Activated CD8-positive, alpha-beta T cell treated with anti-CD3 and anti-CD28 coated beads, Interleukin-2, amount 10 ng/mL, durations not matched to agents 7 days and 5 days (primary cell): ENCODE measurements at places on chromosomes 1 and 21. TPM values are rescaled to one million over a fixed set of nuclear protein-coding genes. Genes with fewer than 3 reads are reported as not detected.

DNA sequence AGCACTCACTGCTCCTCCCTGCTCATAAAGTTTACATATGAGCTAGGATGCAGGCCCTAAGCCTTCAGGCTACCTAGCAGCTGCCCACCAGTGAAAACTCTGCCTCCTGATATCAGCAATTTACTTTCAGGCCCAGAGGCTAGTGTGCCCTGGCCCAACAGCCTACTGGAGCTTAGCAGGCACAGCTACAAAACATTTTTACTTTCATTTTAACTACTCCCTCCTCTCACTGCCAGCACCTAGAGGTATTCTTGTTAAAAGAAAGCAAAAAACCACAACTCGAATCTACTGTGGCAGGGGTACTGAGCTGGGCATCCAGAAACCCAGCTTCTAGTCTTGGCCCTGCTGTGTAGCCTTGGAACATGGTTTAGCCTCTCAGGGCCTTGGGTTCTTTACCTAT lies 5.8 kb upstream of the LORICRIN start:
- no peak for DNase-seq

DNA sequence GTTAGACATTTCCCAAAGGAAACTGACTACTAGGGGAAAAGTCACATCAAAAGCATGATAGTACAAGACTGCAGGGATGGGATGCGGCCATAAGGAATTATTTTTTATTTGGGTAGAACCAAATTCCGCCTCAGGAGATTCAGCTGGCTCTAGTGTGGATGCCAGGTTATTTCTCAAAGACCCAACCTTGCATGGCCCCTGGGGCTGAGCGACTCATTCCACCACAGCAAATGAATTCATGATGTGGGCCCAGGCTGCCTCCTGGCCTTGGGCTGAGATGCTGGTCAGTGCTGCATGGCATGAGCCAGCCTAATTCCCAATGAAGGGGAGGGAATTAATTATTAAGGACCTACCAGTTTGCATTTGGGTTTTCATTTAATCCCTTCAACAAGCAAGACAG lies 11.8 kb downstream of the TMEM35B start:
- no peak for DNase-seq

Gene TMCO4
- 13.1 TPM for total RNA-seq

GRCh38 chr1:235974616-235975015 lies 90.3 kb downstream of the NID1 start:
- no peak for DNase-seq

Gene SPATA45
- not detected for total RNA-seq

DNA sequence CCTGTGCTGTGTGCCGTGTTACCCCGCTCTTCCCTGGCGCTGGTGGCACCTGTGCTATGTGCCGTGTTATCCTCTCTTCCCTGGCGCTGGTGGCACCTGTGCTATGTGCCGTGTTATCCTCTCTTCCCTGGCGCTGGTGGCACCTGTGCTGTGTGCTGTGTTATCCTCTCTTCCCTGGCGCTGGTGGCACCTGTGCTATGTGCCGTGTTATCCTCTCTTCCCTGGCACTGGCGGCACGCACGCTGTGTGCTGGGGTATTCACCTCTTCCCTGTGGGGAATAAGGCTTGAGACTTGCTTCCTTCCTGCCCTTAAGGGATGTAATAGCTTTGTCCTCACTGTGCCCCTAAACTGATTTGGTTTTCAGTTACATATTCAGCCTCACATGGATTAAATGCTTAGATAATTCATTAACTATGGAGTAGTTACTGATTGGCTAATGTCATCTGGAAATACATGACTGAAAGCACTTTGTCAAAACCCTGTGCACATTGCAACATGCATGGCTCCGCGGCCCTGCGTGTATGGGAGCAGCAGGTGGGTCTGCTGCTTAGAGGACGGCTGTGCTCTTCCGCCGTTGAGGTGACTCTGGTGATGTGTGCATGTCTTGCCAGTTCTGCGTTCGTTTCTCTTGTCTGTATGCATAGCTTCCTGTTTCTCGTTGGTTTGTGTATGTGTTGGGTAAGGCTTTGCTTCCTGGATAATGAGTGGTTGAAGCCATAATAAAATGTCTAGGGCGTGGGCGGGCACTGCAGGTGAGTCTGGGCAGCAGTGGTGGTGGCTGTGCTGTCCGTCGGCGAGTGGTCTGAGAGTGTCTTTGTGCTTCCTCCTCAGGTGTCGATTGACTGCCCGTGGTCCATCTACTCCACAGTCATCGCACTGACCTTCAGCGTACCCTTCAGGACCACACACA lies 17.9 kb upstream of the PWP2 start:
- DNase-seq = peak; percentile 76

Gene KIRREL1
- not detected for total RNA-seq

Gene CD52
- total RNA-seq = 1,180 TPM

Gene CACNA1S
- not detected for total RNA-seq

Gene S100A2
- total RNA-seq = 0.63 TPM

GRCh38 chr1:76158126-76158525 lies 83.6 kb downstream of the ST6GALNAC3 start:
- no peak for DNase-seq

DNA sequence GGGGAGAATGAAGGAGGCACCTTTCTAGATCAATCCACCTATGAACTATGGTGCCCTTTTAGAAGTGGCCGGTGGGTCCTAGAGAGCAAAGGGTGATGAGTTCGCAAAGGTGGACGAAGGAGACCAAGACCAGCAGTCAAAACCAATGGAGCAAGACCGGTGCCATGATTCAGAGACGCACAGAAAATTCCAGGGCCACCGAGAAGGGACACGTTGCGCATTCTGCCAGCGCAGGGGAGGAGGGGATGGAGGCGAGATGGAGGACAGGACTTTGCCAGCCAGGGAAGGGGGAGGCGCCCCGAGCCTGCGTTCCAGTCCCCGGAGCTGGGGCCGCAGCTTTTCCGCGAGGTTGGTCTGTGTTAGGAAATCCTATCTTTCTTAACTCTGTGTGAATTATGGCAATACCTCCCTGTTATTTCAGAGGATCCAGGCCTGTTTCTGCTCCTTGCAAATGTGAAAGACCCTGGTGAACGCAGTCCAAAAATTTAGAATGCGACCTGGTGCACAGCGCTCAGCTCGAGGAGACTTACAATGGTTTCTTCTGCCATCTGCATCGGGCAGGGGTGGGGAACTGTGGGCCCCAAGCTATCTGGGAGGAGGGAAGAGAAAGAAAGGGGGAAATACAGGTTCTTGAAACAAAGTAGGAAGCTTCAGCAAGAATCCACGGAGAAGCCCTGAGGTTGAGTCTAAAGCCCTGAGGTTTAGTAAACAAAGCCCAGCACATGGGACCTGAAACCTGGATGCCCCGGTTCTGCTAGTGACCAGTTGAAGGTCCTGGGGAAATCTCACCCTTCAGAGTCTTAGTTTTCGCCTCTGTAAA lies 129.4 kb downstream of the MRPS6 start:
- DNase-seq = no peak

DNA sequence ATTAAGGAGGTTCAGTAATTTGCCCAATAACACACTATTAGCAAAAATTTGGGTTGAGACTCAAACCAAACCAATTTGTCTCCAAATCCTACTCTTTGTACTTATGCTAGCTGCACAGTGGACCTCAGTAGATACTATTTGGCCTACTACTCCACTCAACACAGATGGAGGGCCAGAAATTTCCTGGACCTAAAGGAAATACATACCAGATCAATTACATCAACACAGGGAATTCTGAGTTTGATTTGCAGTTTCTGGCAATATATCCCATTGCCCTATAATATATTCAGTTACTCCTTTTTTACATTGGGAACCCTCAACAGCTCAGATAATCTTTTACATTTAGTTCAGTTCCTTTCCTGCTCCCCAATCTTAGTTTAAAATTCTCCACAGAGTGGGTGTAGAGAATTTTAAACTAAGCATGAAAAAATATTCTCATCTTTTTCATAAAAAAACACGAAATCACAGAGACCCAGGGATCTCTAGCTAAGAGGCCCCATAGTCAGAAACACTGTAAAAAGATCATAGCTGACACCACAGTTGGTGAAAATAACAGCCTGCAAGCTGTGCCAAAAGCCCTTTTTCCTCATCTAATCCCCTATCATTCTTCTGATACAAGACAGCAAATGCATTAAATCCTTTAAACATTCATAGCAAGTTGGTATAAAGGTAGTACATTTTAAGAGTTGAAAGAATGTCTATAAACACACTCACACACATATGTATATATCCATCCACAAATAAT lies 317.7 kb upstream of the ESRRG start:
- no peak for DNase-seq
